ENCODE measurements at places on chromosomes 6 and 20.

- DNase-seq, result no peak
Observed at GRCh38 chr20:23625236-23625964, 12.4 kb downstream of the CST3 start.

GRCh38 chr20:35559042-35559693 lies 17.3 kb downstream of the ERGIC3 start:
- DNase-seq, result no peak

DNA sequence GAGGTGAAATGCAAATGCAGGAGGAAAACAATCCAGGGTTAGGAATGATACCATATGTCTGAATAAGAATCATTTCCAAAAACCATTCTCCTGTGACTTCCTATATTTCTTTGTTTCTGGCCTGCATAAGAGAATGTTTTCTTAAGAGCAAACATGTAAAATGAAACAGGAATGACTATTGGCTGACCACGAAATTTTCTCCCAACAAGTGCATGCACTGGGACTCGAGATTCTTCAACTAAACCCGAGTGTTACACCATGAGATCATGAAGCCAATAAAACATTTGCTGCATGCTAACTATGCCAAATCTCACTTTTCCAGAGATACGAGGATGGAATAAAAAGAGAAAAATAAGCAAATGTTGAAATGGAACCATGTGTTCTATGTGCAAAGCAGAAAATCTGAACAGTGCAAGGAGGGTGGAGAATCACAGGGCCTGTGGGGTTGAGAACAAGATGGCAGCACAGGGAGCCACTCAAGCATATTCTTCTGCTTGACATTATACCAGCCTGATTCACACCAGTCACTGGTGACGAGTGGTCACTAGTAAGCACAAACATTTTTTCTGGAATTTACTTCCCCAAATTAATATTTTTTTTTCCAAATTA lies 212.2 kb upstream of the FOXA2 start:
- DNase-seq, result no peak

DNA sequence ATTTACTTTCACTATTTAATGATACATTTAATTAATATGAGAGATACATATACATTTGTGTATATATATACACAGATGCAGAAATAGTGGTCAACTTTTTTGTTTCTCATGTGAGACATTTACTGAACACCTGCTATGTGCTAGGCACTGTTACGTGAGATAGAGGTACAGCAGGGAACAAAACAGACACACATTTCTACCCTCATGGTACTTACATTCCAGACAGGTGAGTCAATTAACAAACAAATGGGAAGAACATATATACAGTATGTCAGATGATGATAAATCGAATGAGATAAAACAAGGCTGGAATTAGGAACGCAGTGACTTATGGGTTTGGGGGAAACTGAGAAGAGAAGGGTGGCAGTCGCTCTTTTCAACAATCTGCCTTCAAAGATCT lies 5.1 kb downstream of the TFB1M start:
- no peak for DNase-seq

DNA sequence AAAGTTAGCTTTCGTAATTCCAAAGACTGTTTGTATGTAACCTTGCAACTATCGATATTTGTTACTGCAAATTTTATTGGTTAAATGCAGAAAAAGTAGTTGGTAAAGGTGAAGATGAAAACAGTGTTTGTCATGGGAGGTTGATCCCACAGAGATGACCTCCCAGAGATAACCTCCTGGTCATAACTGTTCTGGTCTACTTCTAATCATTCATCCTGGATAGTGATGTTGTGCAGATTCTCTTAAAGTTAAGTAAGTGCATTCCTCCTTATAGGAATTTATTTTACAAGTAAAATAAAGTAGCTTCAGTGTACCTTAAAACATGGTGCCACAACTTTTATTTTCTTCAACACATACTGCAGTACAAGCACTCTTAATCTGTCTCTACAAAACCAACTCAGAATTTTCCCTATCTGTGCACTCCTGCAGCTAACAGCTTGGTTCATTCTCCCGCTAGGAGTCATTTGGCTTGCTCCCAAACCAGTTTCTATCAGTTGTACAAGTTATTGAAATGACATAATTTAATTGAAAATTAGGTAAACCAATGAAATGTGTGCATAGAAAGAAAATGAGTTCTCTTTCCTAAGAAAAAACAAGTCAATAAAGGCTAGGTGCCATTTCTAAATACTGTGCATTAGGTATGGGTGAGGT lies 19.2 kb downstream of the METTL24 start:
- no peak for DNase-seq

GRCh38 chr20:32010101-32010500 lies at the start of gene CCM2L:
TSS of gene CCM2L (plus strand) at chr20:32010438. CDS start at chr20:32010455, 17 bp downstream.
- DNase-seq, result no peak

GRCh38 chr6:14269436-14269835 lies 151.9 kb downstream of the CD83 start:
- no peak for DNase-seq

GRCh38 chr6:48101290-48101689 lies 9.7 kb downstream of the PTCHD4 start:
- DNase-seq, result no peak

GRCh38 chr6:35179901-35180535 lies 33.7 kb upstream of the SCUBE3 start:
- no peak for DNase-seq
